ENCODE measurements at places on chromosomes 4 and X.

- DNase-seq = peak; percentile 3
Measured at GRCh38 chrX:23668335-23668734, 1.0 kb downstream of the PRDX4 start.

DNA sequence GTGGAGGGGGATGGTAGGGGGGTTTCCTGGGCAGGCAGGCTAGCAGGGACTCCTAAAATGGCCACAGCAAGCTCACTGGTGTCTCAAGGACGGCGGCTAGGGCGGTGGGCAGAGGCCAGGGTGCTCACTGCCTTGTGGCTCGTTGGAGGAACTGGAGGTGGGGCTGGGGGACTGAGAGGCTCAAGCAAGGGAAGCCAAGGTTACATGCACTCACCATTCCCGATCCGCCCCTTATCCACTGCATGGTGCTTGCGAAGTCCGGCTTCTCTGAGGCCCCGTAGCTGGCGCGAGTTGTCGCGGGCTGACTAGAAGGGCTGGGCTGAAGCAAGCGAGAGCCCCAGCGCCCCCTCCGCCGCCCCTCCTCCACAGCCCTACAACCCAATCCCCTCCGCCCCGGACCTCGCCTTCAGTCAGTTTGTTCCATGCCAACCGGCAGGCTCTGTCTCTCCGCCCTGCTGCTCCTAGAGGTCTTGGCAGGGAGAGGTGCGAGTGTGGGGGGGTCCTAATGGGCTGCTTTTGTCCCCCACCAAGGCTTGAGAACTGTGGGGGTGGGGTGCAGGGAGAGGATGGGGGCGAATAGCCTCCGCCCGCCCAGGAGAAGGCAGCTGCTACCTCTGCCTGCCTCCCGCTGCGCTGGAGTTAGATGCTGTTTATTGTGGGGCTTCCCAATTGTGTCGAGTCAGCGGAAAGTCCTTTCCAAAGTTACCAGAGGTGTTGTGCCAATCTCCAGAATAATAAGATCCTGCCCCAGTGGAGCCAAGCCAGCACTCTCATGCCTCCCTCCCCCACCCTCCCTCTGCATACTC lies at the start of gene ARHGEF9:
Gene ARHGEF9, minus strand, starts transcription at position 313 of the 806 bp plus-strand sequence. Its CDS starts 69 bp downstream, at position 244.
- DNase-seq = peak; percentile 5

GRCh38 chrX:84830836-84831235 lies 172.8 kb upstream of the APOOL start:
- DNase-seq = no peak

- DNase-seq = peak; percentile 28
Measured at GRCh38 chr4:170090352-170091052, 746 bp upstream of the AADAT start.

- DNase-seq = no peak
Measured at GRCh38 chr4:3822230-3822947, 56.2 kb downstream of the ADRA2C start.

DNA sequence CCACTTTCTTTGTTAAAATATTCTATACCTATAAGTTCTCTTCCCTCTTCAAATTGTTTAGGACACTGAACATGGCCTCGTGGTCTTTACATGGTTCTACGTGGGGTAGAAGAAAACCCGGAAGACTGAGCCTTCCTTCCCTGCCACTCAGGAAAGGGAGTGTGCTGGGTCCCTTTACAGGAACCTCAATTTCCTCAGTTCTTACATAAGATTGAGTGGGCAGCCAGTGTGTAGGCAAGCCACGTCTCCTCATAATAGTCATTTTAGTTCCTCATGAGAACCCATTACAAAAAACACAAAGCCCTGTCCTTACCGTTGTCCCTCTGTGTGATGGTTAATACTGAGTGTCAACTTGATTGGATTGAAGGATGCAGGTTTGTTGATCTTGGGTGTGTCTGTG lies 28.7 kb upstream of the SMIM10L2A start:
- no peak for DNase-seq

DNA sequence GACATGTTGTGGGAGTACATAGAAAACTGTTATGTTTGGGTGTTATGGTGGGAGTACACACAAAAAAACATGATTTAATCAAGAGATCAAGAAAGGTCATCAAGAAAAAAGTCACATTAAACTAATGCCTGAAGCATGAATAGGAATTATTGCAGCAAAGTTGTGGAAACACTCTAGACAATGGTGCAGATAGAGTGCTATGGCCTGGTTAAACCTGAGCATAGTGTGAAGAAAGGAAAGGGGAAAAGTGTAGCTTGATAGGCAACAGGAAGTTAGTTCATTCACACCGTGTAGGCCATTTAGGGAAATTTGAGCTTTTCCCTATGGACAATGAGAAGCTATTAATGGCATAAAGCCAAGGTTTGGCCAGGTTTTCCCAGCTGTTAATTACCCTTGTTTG lies 162.1 kb upstream of the EMCN start:
- DNase-seq = no peak

- no peak for DNase-seq
Measured at GRCh38 chrX:40022421-40022820, 75.3 kb downstream of the BCOR start.

- DNase-seq = no peak
Measured at GRCh38 chr4:152360045-152360410, 175.9 kb downstream of the FBXW7 start.

All from M059J (cell line).